ENCODE measurements at places on chromosomes 16 and 17. TPM values are rescaled to one million over a fixed set of nuclear protein-coding genes. Genes with fewer than 3 reads are reported as not detected.

DNA sequence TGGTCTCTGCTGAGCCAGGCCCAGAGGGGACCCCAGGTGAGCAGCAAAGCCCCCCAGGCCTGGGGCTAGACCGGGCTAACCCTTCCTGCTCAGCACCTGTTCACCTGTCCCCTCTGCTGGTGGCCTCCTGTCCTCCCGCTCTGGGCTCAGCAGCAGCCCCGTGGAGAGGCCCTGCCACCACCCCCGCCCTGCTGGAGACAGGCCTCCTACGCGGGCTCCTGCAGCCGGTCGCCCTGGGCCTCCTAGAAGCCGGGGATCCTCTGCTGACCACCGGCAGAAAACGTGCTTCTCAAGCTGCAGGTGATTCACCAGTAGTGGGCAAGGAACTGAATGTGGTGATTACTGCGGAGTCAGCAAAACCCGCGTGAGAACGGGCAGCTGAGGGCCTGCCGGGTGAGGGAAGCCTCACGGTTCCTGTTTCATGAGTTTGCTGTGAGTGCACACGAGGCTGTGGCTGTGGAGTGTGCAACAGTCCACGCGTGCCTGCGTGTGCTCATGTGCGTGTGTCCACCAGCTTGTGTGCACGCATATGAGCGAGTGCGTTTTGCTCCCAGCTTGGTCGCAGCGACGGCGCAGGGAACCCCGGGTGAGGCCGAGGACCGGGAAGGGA lies 792 bp downstream of the SECTM1 start:
- DNase-seq: no peak

DNA sequence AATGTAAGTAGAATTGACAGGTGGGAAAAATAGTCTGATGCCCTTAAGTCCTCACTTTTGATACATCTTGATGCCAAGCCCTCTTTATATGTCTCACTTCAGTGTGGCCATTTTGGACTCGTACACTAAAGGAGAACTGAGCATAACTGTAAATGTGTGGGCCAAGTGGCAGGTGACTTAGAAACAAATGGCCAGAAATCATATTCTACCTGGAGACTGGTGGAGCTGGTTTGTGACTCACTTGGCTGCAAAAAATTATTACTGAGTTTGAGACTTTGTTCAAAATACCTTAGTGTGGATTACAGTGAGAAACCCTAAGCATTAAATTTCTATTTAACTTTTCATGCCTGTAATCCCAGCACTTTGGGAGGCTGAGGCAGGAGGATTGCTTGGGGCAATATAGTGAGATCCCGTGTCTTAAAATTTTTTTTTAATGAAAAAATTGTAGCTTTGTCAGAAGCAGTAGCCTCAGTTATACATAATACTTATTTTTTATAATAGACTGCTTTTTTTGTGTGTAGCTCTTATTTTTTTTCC lies 5.0 kb downstream of the HAPSTR1 start:
- no peak for DNase-seq

DNA sequence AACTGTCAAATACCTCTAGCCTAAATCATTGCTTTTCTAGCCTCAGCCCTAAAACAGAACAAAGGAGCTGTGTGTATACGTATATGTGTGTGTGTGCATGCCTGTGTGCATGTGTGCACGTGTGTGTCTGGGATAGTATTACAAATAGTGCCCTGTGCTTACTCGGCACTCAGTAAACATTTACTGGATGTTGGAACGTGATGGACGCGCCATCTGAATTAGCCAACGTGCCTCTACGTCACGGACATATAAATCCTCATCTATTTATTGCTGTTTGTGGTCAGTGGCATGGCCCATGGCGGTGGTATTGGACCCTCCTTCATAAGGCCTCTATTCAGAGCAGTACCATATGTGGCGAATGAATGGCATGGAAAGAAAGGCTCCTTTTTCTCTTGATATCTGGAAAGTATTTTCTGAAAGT lies 37.5 kb downstream of the WWP2 start:
- no peak for DNase-seq

DNA sequence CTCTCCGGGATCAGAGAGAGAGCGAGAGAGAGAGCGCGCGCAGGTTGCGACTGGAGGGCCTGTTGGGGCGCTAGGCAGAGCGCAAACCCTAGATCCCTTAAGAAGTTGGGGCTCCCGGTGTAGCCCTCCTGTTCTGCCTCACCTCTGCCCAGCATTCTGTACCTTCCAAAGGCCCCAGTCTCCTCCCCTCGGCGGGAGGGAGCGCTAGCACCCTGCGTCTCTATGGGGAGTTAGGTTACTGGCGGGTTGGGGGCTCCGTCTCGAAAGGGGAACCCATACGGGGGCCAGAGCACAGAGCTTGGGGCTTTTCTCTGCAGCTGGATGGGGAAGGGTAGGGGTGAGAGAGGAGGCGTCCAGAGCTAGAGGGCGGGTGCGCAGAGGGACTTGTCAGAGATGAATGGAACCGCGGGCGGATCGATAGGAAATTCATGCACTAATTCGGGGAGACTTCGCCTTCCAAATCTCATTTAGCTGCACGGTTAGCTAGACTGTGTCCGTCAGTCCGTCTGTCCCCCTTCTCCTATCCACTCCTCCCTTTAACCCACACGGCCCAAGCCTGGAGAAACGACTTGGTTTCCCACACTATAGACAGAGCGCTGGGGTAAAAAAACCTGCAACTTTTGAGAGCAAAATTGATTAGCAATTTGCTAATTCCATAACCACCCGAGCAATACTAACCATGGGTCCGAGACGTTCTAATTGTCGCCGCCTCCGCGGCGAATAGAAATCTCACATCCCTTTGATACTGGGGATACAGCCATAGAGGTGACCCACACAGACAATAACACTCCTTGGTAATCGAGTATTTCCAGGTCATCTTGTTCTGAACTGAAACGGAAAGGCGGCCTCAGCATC lies 693 bp upstream of the HOXB4 start:
- no peak for DNase-seq

GRCh38 chr17:45351831-45352230 lies 35.0 kb upstream of the MAP3K14 start:
- no peak for DNase-seq

CCDC154 gene
- 0.75 TPM for total RNA-seq

PIRT gene
- not detected for total RNA-seq

MT1F gene
- total RNA-seq: not detected

FKBP10 gene
- total RNA-seq: 207 TPM

DNA sequence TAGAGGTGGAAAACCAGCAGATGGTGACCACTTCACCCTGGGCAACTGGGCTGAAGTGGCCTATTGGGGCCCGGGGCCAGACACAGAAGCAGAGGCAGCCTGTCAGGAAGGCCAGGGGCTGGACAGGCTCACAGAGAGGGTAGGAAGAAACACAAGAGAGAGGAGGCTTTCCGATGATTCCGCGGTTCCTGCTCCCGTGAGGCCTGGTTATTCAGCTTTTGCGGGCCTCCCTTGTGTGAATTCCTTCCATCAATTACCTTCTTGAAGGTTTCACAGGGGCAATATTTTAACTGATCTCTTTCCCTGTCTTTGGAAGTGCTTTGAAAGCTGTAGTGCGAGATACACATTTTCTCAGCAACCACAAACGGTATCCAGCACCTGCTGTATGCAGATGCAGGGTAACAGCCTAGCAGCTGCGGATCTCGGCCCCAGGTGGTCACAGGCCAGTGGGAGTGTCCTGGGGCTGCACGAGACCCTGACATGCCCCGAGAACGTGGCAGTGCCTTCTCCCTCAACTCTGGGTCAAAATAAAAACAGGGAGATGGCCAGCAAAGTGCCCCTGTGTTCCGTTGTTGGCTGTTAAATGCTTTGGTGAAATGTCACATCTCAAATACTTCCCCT lies 11.6 kb upstream of the CMIP start:
- DNase-seq: no peak

DNA sequence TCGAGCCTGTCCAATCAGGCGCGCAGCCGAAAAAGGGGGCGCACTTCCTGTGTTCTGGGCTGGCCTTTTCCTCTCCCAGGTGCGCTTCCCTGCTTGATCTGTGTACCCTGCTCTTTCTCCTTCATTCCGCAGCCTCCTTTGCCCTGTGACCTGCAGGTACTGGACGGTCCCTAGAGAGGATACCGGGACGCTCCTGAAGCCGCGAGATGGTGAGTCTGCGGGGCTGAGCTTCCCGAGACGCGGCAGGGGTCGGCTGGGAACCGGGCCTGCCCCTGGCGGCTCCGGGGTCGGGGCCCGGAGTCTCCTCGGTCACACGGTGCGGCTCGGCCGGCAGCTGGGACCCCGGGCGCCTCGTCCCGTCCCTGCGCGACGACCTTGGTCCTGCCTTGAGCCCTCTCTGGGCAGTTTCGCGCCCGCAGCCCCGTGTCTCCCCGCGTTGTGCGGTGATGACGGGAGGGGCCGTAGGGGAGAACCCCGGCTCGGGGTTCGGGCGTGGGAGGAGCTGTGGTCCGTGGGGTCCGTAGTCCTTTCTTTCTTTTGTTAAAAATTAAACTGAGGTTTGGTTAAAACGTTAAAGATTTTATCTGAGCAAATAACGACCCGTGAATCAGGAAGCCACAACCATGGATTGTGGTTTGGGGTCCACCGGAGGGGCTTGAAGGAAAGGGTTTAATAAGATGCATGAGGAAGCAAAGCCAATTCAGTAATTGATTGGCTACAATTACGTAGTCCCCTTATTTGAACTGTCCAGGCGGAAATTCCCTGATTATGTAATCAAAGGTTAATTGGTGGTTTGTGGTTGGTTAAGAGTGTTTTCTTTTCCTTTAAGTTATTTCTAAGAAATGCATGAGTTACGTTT lies 172.8 kb upstream of the ZNF267 start:
- DNase-seq: peak; percentile 13

ASPA gene
- not detected for total RNA-seq

- DNase-seq: no peak
Observed at GRCh38 chr16:67902831-67903230, 9.8 kb downstream of the PSKH1 start.

GRCh38 chr17:83159204-83160049 lies 80.0 kb downstream of the METRNL start:
- no peak for DNase-seq

DNA sequence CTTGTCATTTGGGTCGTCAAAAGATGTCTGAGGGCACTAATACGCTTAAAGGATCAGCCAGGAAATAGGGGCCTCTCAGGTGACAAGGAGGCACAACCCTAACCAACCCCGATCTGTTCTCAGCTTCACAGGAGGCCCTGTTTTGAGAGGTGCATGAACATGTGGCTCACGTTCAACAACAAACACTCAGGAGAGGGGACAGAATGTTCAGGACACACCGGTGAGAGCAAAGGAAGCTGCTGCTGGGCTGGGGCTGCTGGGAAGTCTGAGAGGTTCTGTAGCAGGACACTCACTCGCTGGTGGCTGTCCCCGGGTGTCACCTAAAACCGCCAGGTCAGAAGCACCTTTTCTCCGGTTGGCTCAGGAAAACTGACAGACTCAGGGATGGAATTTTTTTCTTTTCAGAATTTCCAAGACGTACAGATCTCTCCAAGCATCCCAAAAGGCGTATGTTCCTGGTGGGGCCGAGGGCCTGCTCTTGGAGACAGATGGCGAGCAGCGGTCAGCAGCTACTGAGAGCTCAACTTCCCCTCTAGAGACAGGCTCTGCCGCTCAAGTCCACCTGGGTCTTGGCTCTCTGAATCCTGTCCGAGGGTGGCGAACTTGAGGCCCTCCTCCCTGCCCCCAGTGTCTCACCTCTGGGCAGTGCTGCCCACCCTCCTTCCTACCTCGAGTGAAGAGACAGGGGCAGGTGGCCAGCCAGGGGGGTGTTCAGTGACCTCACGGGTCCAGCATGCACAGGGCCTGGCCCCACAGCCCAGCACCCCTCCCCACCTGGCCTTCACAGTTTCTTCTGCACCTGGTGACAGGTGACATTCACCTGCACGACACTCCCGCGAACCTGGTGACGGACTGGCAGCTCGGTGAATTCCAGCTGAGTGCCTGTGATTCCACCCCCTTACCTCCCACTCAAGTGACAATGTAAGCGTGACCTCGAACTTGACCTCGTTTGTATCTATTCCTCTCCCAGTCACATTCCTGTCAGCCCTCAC lies 22.9 kb downstream of the CLUH start:
- DNase-seq: peak; percentile 58

SPN gene
- 0.37 TPM for total RNA-seq
